Esophagus squamous epithelium (tissue), 5 donors: ENCODE measurements at places on chromosomes 2 and 18.

DNA sequence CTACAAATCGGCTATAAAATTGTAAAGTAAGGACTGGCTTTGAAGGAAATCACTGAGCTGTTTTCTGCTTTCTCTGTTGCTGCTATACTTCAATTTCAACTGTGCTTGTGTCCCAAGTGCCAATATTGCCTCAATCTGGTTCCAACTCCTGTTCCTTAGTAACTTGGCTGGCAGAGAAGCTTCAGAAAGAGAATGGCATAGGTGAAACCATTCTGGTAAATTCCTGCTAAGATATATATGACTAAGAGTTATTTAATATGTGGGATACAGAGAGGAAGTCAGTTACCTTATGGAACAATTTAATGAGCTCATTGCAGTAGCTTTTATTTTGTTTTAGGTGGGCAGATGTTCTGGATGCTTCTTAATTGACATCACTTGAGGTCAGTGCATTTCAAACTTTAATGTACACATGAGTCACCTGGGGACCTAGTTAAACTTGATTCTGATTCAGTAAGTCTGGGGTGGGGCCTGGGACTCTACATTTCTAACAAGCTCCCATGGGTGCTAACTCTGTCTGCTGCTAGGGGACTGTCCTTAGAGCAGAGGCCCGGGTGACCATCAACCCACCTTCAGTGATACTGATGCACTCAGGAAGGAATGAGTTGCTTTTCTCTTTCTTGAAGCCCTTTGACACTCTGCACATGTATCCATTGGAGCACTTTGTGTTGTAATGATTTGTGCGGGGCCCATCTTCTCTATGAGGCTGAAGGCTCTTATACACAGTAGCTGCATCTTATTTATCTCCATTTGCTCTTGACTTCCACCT is 47.6 kb downstream of the LIPG start:
- no peaks in the 10 kb centered on the region for H3K27me3 ChIP-seq
- no peak overlapping the region for H3K27ac ChIP-seq
- H3K36me3 ChIP-seq, result no peaks in the 10 kb centered on the region
- no peaks in the 10 kb centered on the region for H3K4me1 ChIP-seq
- H3K4me3 ChIP-seq, result no peak overlapping the region

GRCh38 chr2:99940963-99941362 is 201.4 kb downstream of the AFF3 start:
- H3K27me3 ChIP-seq, result no peaks in the 10 kb centered on the region
- no peak overlapping the region for H3K4me3 ChIP-seq
- no peaks in the 10 kb centered on the region for H3K4me1 ChIP-seq

- H3K27me3 ChIP-seq, result no peaks in the 10 kb centered on the region
- H3K27ac ChIP-seq, result no peak overlapping the region
- H3K36me3 ChIP-seq, result no peaks in the 10 kb centered on the region
- no peak overlapping the region for H3K4me3 ChIP-seq
These were observed 7.6 kb downstream of the FN1 start for GRCh38 chr2:215428060-215428910.

DNA sequence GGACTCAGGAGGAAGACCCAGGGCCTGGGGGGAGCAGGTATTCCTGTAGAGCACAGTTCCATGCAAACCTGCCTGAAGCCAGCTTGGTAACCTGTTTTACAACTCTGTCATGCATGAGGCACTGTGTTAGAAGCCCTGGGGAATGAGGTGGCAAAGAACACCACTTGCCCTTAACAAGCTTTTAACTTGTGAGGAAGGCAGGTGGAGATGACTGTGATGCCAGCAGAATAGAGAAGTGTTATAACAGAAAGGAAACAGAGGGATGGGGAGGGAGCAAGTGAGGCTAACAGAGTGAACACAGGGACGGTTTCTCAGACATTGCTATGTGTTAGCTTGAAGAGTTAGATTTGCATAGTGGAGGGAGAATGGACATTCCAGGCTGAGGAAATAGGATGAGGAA is 11.5 kb upstream of the IL1A start:
- peak overlapping the region; percentile 75 for H3K27ac ChIP-seq
- no peak for DNase-seq
- no peaks in the 10 kb centered on the region for H3K36me3 ChIP-seq
- no peaks in the 10 kb centered on the region for H3K4me1 ChIP-seq
